ENCODE measurements at places on chromosomes 13 and 19. TPM values are rescaled to one million over a fixed set of nuclear protein-coding genes. Genes with fewer than 3 reads are reported as not detected.

ZNF429 gene
- 5.3 TPM for total RNA-seq

STOML3 gene
- total RNA-seq = not detected

TSHZ3 gene
- 4.2 TPM for total RNA-seq

MCEMP1 gene
- total RNA-seq = not detected

CEACAM4 gene
- not detected for total RNA-seq

OVOL3 gene
- total RNA-seq = not detected

CLDN10 gene
- total RNA-seq = not detected

CDC16 gene
- total RNA-seq = 50.4 TPM

PCP2 gene
- not detected for total RNA-seq

GAPDHS gene
- not detected for total RNA-seq

VSTM2B gene
- not detected for total RNA-seq

RASAL3 gene
- total RNA-seq = 0.06 TPM

CYP2A7 gene
- total RNA-seq = not detected

SLC25A42 gene
- total RNA-seq = 4.9 TPM

ZNF665 gene
- 4.1 TPM for total RNA-seq

ASPDH gene
- total RNA-seq = not detected

ZNF582 gene
- total RNA-seq = 2.1 TPM

LACC1 gene
- 6.5 TPM for total RNA-seq

CASP14 gene
- not detected for total RNA-seq

ZSCAN5B gene
- not detected for total RNA-seq

C19orf67 gene
- not detected for total RNA-seq

ZNF99 gene
- not detected for total RNA-seq

CYSLTR2 gene
- total RNA-seq = not detected

CYP2A6 gene
- not detected for total RNA-seq

ABCA7 gene
- 4.2 TPM for total RNA-seq

CDC37 gene
- 183 TPM for total RNA-seq

MEIS3 gene
- 11.0 TPM for total RNA-seq

TMEM205 gene
- 59.2 TPM for total RNA-seq

CCDC122 gene
- 4.5 TPM for total RNA-seq

FUT2 gene
- total RNA-seq = not detected

ZNF235 gene
- total RNA-seq = 2.9 TPM

OR4F17 gene
- not detected for total RNA-seq

ZNF784 gene
- 3.9 TPM for total RNA-seq

TMEM59L gene
- 4.0 TPM for total RNA-seq

CCDC8 gene
- 19.2 TPM for total RNA-seq

ADM5 gene
- total RNA-seq = 0.40 TPM

FARP1 gene
- 12.4 TPM for total RNA-seq

ATCAY gene
- not detected for total RNA-seq

DACH1 gene
- total RNA-seq = 0.53 TPM

ADAMTSL5 gene
- total RNA-seq = 3.7 TPM

C19orf44 gene
- total RNA-seq = 1.8 TPM

SIGLECL1 gene
- total RNA-seq = not detected

EBI3 gene
- not detected for total RNA-seq

C3 gene
- 1.1 TPM for total RNA-seq
